ENCODE measurements at places on chromosomes 16 and 17.

- DNase-seq: no peak
Observed at GRCh38 chr16:4433228-4433627, 7.6 kb downstream of the DNAJA3 start.

DNA sequence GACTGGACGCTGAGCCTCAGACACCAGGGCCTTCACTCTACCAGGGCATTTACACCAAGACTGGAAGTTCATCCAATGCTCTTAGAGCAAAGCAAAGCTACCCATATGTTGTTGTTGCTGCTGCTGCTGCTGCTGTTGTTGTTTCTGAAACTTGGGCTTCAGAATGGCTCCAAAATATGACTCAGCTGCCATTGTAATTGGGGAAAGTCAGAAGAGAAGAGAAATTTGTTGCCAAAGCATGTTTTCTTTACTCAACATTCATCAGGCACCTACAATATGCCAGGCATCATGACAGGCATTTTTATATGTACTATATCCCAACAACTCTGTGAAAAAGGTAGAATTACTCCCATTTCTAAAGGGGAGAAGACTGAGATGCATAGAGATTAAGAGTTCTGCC lies 11.9 kb downstream of the KRT32 start:
- DNase-seq: no peak

GRCh38 chr16:69555867-69556266 lies 9.9 kb upstream of the NFAT5 start:
- DNase-seq: no peak

DNA sequence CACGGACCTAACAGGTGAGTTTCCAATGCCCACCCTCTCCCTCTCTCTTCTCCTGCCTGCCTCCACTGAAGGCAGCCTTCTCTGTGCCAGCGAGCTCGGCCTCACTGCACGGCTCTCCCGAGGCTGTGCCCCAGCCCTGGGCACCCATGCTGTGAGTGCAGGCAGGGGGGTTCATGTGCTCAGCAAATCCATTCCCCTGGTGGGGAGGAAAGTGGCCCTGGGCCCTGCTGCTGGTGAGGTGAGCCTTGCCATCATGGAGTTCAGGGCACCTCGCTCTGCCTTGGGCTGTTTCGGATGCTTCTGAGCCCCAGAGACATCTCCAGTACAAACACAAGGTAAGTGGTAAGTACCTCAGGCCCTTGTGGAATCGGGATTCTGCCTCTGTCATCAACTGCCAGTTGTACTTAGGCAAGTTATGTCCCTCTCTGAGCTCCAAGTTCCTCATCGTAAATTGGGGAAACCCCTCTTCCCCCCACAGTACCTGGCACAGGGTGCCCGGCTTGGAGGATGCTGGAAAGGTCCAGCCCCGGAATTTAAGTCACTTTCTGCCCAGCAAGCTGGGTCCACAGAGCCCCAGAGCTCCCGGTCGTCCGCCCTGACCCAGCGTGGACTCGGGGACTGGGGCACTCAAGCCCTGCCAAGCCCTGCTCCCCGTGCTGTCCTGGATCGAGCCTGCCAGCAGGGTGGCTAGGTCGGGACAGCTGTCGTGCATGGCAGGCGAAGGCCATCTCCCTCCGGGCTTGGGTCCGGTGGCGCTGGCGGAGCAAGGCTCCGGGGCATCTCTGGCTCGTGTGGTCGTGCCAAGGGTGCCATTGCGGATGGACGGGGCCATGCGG lies 684 bp upstream of the NUDT16L1 start:
- no peak for DNase-seq

DNA sequence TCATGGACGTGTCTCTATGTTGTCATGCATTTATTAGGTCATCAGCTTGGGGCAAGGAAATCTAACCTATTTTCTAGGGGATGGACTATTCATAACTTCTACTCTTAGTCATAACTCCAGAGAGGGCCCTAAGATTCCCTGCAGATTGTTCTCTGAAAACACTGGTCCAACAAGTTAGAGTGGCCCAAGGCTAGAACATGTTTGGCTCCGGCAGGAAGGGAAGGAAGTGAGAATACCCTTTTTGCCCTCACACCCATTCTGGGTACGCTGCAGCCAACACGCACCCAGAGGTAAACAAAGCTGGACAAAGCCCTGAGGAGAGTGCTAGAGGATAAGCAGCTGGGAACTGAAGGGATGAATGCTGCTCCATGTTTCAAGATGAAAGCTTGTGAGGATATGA lies 9.9 kb downstream of the C16orf86 start:
- no peak for DNase-seq

DNA sequence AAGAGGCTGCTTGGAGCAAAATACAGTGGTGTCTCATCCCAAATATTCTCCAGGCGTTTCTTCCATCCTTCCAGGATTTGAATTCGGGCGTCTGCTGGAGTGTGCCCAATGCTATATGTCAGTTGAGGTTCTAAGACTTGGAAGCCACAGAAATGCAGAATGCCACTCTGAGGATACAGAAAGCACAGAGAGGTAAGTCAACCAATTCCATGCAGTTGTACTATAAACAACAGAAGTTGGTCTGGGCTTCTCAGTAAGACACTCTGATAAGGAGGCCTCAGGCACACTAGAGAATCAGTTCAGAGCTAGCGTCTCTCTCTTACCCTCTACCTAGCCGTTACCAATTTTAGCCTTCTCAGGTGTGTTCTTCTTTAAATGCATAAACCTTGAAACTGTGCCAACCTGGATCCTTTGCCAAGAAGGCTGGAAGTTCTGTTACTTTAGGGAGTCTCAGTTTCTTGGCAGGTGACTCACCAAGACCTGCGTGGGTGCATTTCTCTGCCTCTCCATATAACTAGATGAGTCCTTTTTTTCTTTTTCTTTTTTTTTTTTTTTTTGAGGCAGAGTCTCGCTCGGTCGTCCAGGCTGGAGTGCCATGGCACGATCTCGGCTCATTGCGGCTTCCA lies 15.1 kb downstream of the NQO1 start:
- DNase-seq: no peak

GRCh38 chr16:70553645-70554044 lies 30.0 kb downstream of the SF3B3 start:
- no peak for DNase-seq

GRCh38 chr16:78303946-78304345 lies 204.5 kb downstream of the WWOX start:
- DNase-seq: no peak

GRCh38 chr17:47210105-47210504 lies 957 bp downstream of the MYL4 start:
- DNase-seq: no peak

- no peak for DNase-seq
Observed at GRCh38 chr17:73594025-73594424, 50.2 kb downstream of the SDK2 start.

GRCh38 chr16:88170528-88170991 lies 212.2 kb upstream of the ZNF469 start:
- DNase-seq: no peak

GRCh38 chr16:65490286-65490685 lies 368.4 kb upstream of the CDH11 start:
- no peak for DNase-seq

DNA sequence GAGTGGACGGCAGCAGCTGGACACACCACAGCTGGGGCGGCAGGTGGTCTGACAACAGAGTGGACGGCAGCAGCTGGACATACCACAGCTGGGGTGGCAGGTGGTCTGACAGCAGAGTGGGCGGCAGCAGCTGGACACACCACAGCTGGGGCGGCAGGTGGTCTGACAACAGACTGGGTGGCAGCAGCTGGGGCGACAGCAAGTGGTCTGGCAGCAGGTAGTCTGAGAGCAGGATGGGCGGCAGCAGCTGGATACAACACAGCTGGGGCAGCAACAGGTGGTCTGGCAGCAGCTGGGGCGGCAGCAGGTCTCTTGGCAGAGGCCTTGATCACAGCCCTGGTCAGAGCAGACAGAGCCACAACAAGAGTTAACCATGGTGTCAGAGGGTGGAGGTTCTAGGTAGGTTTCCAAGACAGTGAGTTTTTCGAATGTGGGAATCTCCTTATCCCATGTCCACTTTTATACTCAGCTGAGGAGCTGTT lies at the start of gene KRTAP4-1:
KRTAP4-1 (minus strand) TSS at position 432 of the 482 bp plus-strand sequence; CDS start at position 375, 57 bp downstream.
- DNase-seq: no peak

GRCh38 chr16:72666267-72666666 lies 381.7 kb downstream of the ZFHX3 start:
- no peak for DNase-seq

DNA sequence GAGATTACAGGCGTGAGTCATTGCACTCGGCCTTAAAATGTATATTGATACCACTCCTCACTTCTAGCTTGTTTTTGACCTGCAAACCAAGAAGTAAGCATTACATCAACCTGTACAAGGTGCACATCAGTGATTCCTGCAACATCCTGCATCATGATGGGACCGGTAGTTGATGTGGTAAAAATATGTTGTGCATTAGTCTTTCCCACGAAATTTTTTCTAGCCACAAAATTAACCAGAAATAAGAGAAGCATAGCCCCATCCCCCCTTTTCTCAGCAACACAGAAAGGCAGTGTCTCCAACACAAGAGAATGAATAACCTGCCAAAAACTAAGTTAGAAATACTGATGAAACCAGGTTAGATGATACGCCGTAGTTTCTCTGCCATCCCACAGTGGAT lies 21.1 kb upstream of the NSMCE1 start:
- no peak for DNase-seq

GRCh38 chr16:51134876-51135275 lies 16.2 kb downstream of the SALL1 start:
- DNase-seq: no peak

- no peak for DNase-seq
Observed at GRCh38 chr16:1097156-1097555, 1.1 kb upstream of the C1QTNF8 start.

DNA sequence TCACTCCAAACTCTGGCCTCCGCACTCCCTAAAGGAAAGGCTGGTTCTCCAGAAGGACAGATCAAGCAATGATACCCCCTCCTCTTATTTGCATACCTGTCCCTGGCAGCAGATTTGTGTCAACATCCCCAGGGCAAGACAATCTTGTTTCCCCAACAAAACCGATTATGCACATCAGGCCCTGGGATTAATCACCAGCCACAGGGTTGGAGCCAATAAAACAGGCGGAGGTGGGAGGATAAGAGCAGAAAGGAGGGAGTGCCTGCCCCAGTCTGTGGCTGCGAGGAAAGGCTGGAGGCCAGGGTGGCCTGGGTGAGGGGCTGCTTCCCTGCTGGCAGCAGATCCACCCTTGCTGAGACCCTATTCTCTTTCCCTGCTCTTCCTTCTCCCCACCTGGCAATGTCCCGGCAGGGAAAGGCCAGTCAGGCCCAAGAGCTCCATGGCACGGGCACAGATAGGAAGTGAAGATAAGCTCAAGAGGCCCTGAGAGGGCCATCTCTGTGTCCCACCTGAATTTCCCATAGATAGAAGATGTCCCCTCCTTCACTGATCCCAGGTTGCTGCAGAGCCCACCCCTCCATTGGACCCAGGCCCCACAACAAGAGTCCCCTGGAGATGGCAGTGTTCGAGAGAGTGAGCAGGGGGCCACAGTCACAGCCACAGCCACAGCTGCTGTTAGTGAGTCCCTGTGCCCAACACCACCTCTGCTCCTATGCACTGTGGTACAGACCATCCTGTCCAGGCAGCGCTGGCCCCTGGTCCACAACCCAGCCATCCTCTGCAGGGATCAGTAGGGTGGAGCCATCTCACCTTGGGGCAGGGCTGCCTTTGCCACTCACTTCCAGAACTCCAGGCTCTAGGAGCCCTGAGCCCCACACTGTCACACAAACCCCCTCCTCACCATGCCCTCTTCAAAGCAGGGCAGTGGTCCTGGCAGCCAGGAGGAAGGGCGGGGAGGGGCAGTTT lies 137.5 kb downstream of the SDK2 start:
- no peak for DNase-seq

GRCh38 chr17:67390646-67391361 lies 13.7 kb downstream of the PITPNC1 start:
- peak; percentile 54 for DNase-seq

- no peak for DNase-seq
Observed at GRCh38 chr16:69804297-69804696, 42.2 kb downstream of the WWP2 start.

GRCh38 chr17:35227546-35227945 lies 15.3 kb upstream of the SLFN5 start:
- DNase-seq: no peak

- no peak for DNase-seq
Observed at GRCh38 chr16:60566901-60567300, 1469.3 kb downstream of the CDH8 start.

DNA sequence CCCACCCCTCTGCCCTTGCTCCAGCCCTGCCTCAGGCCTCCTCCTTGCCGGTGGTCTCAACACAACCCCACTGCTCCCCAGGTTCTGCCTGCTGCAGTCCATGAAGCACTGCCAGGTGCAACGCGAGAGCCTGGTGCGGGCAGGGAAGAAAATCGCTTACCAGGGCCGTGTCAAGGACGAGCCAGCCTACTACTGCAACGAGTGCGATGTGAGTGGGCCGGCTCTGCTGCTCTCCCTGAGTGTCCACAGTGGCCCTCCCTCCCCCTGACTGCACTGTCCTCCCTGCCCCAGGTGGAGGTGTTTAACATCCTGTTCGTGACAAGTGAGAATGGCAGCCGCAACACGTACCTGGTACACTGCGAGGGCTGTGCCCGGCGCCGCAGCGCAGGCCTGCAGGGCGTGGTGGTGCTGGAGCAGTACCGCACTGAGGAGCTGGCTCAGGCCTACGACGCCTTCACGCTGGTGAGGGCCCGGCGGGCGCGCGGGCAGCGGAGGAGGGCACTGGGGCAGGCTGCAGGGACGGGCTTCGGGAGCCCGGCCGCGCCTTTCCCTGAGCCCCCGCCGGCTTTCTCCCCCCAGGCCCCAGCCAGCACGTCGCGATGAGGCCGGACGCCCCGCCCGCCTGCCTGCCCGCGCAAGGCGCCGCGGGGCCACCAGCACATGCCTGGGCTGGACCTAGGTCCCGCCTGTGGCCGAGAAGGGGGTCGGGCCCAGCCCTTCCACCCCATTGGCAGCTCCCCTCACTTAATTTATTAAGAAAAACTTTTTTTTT lies 1.8 kb upstream of the TMEM88 start:
- DNase-seq: peak; percentile 35

- DNase-seq: no peak
Observed at GRCh38 chr16:19114359-19115147, 789 bp downstream of the ITPRIPL2 start.

- no peak for DNase-seq
Observed at GRCh38 chr17:40004072-40004471, 11.2 kb upstream of the CSF3 start.

DNA sequence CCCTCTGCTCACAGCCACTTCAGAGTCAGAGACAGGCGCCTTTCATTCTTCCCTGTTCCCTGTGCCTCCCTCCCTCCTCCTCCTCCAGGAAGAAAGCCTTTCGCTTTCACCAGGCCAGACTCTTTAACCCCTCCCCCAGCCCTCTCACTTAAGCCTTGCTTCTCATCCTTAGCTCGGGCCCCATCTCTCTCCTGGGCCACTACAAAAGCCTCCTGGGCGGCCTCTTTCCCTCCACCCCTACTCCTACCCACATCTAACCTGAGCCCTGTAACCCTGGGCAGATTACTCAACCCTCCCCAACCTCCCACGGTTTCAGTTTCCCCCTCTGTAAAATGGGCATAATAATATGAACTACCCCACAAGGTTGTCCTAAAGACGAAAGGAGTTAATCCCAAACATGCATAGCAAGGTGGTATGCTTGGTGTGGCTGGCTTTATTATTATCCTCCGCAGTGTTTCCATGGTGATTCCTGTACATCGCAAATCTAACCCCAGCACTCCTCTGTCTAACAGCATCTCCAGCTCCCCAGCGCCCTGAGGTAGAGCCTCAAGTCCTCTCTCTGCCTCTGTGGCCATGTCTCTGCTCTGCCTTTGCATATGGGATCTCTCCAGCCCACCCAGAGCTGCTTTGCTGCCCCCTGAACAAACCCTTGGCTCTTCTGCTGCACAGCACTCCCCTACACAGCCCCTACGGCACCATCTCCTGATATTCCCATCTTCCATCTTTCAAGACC lies 17.7 kb downstream of the PIMREG start:
- DNase-seq: no peak

Measured in CD4-positive, alpha-beta T cell treated with Interleukin-1 beta for 1 hour (primary cell).